ENCODE measurements at places on chromosomes 4 and X.

- DNase-seq, result no peak
Measured at GRCh38 chrX:68252664-68253063, 180.6 kb downstream of the OPHN1 start.

- DNase-seq, result no peak
Measured at GRCh38 chr4:61468024-61468720, 268.0 kb downstream of the ADGRL3 start.

- DNase-seq, result peak; percentile 19
Measured at GRCh38 chrX:36957425-36958328, 50.5 kb upstream of the FAM47C start.

DNA sequence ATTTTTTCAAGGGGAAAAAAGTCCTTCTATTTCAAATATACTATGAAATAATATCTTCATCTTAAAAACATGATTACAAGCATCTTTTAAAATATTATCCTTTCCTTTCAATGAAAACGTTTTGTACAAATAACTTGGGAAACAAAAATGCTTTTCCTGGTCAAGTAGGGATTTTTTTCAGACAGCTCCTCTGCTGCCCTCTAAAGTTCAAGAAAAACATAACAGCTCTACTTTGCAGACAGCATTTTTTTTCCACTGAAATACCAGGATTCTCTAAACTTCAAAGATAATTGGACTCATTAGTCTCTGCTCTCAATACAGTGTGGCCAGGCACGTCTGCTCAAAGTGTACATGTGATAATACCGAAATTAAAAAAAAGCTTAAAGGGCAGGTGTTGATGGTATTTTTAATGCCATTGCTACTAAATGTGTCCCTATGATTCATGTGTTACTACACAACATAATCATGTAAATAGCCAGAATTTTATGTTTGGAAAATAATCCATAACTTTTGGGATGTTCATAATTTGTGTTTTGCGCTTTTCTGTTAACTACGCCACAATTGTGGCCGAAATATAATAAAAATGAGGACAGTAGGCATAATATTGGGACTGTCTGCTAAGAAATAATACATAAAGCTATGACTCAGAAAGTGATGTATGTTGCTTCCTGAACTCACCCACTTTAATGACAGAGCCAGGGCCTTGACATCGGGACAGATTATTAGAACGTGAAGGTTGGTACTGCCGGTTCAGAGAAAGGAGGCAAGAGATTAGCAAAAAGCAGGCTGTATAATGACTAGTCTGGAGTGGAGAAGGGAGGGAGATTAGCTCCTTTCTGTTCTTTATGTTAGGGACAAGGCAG, 478.9 kb downstream of the KCNIP4 start:
- DNase-seq, result no peak

GRCh38 chrX:128309311-128309710, 257.1 kb upstream of the ACTRT1 start:
- DNase-seq, result no peak

DNA sequence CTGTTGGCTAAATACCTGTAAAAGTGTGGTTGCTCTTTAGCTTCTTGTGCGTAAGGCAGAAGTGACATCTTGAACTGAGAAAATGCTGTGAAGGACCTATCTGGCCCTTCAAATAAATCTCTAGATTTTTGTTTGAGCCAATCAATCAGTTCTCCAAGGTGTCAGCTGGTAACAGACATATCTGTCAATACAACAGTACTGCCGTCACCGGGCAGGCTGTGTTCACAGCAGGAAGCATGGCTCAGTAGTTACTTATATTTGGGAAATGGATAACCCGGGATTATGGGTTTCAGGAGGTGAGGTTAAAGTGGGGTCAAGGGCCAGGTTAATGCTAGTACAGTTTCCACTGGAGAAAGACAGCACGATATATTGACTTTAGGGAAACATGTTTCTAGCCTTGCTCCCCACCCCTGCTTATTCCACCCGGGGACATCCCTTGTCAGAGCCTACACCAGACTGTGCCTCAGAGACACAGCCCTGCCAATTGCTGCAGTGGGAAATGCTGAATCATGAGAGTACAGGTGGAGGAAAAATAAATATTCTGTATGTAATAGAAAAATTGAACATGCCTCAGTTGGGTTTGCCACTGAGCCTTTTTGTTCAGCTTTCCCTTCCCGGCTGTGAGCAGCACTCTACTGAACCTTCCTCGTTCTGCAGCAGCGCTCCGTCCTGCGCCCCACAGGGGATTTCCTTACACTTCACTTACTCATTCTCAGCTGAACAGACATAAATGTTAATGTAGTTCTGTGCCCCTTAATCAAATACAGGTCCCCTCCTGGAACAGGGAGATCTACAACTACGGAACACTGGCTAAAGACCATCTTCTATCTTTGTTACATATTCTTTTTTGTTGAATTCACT, 121.1 kb downstream of the MGST2 start:
- no peak for DNase-seq

DNA sequence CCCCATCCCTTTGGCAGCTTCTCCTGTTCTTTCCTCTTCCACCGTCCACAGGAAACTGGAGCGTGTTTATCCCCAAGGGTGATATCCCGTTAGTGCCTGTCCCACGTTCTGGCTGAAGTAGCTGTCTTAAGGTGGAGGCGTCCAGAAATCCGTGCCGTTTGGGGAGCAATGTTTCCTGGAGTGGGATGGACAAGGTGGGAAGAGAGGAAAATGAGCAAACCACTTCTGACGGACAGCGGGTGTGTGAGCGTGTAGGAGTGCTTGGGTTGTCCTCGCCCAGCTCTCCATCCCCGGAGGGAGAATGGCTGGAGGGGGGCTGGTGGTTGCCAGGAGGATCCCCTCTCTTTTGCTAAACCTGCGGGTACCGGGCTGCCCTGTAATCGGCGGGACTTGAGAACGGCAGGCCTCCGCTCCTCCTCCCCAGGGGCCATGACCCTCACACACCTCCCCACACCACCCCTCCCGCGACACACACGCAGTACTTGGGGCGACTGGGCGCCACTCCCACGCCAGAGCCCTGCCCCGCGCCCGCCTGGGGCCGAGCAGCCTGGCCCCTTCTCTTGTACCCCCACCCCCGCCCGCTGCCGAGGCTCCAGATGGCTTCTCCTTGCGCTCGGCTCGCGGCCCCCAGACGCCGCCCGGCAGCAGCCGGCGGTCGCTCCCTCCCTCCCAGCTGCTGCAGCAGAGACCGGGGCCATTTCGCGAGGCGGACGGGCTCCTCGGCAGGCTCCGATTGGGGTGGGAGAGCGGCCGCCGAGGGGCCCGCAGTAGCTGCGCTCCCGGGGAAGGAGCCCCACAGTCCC, 13.9 kb upstream of the PRDM8 start:
- no peak for DNase-seq

GRCh38 chrX:19740744-19741143, 146.7 kb downstream of the SH3KBP1 start:
- DNase-seq, result no peak

GRCh38 chr4:152935631-152936445, at the start of gene FHDC1:
Gene FHDC1 (plus strand): TSS chr4:152936323. CDS start chr4:152943058, 6,735 bp downstream.
- peak; percentile 80 for DNase-seq

DNA sequence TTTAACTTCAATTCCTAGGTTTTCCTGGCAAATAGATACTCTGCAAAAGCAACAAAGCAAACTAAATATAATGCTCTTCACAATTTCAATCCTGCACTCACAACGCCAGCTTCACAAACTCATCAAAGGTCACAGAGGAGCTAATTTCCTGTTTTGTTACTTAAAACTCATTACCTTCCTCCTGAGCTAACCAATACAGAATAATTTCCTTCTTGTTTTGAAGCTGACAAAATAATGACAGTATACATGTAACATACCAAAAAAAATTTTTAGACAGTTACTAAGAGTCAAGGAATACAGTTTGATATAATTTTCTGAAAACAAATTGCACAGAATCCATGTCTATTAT, 17.9 kb downstream of the CNOT6L start:
- no peak for DNase-seq

DNA sequence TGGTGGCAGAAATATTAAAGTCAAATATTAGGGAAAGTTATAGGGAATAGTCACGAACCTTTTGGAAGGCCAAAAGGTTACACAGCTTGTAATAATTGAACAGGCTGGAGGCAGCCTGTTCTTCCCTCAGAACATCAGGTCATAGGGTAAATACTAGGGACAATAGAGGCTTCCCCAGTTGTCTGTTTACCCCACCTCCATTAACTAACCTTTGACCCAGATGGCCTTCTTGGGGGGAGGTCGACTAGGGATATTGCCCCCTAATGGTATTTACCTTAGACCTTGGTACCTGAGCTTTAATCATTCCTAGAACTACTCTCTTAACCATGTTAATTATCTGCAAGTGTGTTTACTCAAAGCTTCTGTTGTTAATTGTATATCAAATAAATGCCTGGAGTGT, 26.0 kb downstream of the C4orf17 start:
- no peak for DNase-seq

- DNase-seq, result no peak
Measured at GRCh38 chrX:34879886-34880285, 62.7 kb upstream of the FAM47B start.

GRCh38 chr4:79650794-79651431, 242.9 kb upstream of the GK2 start:
- DNase-seq, result no peak

DNA sequence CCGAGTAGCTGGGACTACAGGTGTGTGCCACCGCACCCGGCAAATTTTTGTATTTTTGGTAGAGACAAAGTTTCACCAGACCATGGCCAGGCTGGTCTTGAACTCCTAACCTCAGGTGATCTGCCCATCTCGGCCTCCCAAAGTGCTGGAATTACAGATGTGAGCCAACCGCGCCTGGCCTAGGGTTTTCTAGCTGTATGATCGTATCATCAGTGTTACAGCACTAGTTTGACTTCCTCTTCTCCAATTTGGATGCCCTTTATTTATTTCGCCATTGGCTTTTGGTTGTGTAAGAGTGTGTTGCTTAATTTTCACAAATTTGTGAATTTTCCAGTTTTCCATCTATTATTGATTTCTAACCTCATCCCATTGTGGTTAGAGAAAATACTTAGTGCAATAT, 5.2 kb downstream of the TKTL1 start:
- no peak for DNase-seq

DNA sequence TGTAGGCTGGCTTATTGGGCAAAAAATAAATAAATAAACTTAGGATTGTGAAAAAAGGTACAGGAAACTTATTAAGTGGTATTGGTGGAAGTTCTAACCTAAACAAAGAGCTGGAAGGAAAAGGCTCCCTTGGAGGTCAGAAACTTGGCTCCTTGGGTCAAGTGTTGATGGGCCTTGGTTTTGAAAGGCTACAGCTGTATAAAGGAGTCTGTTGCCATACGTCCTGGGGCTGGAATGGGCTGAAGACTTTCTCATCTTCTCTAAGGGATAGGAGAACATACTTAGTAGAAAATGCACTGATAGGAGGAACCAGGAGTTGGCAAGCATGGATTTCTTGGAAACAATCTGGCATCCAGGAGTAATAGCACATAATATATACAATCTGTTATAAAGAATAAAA, 56.6 kb downstream of the PDLIM5 start:
- no peak for DNase-seq

DNA sequence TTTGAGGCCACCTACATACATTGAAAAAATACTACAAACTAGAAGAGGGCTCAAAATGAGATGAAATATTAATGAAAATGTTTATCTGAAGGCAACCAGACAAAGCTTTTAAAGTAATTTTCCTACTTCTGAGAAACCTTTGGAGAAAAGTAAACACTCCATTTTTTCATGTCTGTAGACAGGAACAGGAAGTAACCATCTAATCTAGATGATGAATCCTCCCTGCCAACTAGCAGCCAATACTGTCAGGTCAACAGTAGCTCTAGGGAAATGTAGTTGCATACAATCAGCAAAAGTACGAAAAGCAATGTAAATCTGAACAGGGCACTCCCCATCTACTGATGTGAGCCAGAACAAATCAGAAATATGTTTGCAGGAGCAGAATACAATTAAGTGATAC, 49.0 kb downstream of the AMMECR1 start:
- DNase-seq, result no peak

DNA sequence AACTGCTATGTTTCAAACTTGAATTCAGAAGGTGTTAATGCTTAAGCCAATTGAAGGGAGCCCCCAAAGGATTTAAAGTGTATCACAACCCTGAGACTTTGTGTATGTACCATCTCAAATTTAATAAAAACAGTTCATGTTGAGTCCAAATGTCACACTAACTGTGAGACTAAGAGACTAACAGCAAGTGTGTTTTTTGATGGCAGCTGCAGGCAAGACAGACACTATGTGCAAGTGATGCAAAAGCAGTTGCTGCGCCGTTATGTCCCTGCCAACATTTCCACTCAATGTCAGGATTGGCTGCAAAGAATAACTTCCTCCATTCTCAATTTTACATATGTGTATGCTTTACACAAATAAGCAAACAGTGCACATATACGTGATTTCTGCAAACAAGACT, 594.6 kb downstream of the IL15 start:
- no peak for DNase-seq

DNA sequence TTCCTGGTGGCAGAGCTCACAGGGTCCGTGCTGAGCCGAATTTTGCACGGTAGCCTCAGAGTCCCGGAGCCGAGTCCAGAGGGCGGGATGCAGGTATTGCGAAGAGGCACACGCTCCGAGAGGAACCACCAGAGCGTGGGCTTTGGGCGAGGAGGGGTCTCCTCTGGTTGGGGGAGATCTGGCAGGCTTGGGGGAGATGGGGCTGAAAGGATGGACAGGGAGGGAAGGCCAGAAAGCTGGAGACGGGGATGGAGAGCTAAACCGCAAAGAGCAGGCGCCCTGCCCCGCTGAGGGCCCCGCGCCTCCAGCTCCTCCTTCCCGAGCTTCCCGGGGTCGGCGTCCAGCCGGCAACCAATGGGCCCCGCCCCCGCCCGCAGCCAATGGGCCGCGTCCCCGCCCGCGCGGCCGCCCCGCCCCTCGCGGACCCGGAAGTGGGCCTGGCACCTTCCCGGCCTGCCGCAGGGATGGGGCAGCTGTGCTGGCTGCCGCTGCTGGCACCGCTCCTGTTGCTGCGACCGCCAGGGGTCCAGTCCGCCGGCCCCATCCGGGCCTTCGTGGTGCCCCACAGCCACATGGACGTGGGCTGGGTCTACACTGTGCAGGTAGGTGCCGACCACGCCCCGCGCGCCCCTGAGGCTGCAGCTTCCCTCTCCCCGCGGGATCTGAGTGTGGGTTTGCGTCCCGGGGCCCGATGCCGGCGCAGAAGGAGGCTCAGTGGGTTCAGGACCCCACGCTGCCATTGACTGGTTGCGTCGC, at the start of gene MAN2B2:
Gene MAN2B2 (plus strand): TSS at position 443 of the 756 bp plus-strand sequence. CDS start 22 bp downstream, at position 465.
- peak; percentile 98 for DNase-seq

DNA sequence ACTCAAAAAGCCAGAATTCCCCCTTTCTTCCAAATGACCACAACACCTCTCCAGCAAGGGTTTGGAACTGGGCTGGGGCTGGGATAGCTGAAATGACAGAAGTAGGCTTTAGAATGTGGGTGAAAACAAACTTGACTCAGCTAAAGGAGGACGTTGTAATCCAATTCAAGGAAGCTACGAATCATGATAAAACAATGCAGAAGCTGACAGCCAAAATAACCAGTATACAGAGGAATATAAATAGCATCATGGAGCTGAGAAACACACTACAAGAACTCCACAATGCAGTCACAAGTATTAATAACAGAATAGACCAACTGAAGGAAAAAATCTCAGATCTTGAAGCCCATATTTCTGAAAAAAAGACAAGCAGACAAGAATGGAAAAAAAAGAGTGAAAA, 95.8 kb upstream of the TET2 start:
- DNase-seq, result no peak

- DNase-seq, result no peak
Measured at GRCh38 chrX:66023385-66024091, 16.3 kb downstream of the VSIG4 start.
